Gastrocnemius medialis (tissue), 4 donors: ENCODE measurements at places on chromosomes 4 and X. TPM values are rescaled to one million over a fixed set of nuclear protein-coding genes. Genes with fewer than 3 reads are reported as not detected.

The ZNF157 gene
- total RNA-seq: 0.25 TPM

DNA sequence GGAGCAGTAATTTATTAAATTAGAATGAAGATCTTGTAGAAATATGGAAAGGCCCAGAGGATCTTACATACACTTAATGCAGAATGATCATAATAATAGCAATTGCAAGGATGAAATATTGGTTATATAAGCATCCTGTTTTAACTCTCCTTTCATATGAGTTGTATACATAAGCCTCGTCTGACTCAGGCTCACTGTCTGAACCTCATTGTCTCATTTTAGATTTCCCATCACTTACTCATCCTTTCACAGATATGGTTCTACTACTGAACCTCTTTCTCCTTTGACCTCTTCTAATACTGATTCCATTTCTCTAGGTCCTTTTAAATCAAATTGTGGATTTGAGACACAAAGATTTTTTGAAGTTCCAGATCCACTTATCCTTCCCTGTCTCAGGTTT lies 277.3 kb upstream of the TRPC5 start:
- no peak for DNase-seq

The SPIN2A gene
- total RNA-seq: not detected

The COL25A1 gene
- total RNA-seq: 0.85 TPM

GRCh38 chr4:90234916-90235547 lies 107.8 kb downstream of the CCSER1 start:
- DNase-seq: no peak

The PDCL2 gene
- total RNA-seq: not detected

The CLNK gene
- total RNA-seq: not detected

The ARMCX4 gene
- total RNA-seq: 0.44 TPM

DNA sequence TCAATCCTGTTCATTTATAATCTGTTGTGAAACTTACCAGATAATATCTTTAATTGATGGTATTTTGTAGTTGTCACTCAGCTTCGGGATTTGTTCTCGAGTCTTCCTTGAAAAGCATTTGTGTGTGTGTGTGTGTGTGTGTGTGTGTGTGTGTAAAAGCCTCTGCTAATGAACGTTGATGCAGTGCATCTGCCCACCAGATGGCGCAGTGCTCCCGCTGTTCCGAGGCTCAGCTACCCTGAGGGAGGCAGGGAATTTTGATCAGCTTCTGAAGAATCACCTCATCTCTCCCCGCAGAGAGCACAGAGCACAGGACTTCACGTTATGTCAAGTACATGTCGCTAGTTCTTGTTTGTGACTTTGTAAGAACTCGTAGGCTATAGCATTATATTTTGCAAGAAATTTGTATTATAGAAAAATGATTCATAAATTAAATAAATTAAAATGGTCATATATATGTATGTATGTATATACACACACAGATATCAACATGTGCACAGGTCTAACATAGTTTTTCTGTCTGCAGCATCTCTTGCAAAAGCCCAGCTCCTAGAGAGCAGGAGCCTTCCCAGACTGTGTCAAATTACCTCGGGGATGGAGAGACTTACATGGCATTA lies 316.7 kb upstream of the IGFBP7 start:
- DNase-seq: no peak
